ENCODE measurements at places on chromosomes 2 and 18.

DNA sequence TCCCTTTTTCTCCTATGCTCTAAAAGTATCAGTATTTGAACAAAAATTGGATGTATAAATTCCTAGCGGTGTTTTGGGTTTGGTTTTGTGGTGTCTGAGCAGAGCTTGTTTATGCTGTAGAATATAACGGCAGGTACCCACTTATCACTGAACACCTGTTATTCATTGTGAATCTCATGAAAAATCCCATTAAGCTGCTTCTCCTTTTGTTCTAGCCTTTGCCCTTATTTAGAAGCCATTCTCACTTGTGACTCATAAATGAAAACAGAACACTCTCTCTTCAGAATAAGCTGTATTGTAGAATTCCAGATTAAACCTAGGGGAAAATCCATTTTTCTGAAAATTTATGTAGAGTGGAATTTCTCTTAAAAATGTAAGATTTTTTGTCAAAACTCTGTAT lies 104.0 kb downstream of the PRPF40A start:
- no peak for DNase-seq
- no peak overlapping the region for H3K27ac ChIP-seq
- H3K4me3 ChIP-seq = no peak overlapping the region
- H3K36me3 ChIP-seq = peaks cover 24% of the 10 kb centered on the region
- H3K4me1 ChIP-seq = peaks cover 17% of the 10 kb centered on the region

GRCh38 chr18:31454066-31454708 lies 6.6 kb downstream of the DSG3 start:
- H3K4me1 ChIP-seq = no peaks in the 10 kb centered on the region
- H3K4me3 ChIP-seq = no peak overlapping the region

DNA sequence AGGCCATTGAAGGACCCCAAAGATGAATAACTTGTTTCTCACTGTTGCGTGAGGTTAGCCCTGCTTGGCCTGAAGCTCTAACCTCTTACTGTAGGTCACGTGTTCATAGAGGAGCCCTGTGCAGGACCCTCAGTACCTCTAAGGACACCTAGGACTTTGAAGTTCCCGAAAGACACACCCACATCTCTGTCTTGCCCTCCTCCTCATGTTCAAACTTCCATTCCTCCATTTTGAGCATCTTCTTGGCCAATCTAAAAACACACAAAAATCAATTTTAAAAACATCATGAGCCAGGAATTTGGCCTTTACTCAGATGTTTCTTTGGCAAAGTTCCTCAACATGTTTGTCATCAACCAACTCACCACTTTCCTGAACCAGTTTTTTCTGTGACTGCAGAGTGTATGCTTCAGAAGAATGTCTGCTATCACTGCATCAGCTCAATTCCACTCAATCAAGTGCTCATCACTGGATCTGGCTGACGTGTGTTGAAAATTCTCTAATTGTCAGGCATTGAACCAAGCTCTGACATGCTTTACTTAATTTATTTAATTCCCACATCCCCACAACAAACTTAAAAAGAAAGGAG lies 101.6 kb downstream of the AP1S3 start:
- no peak overlapping the region for H3K27ac ChIP-seq
- H3K36me3 ChIP-seq = no peaks in the 10 kb centered on the region
- DNase-seq = no peak
- H3K4me1 ChIP-seq = peaks cover 7% of the 10 kb centered on the region
- H3K27me3 ChIP-seq = no peaks in the 10 kb centered on the region

- H3K27me3 ChIP-seq = no peaks in the 10 kb centered on the region
- peaks cover 9% of the 10 kb centered on the region for H3K36me3 ChIP-seq
- peak overlapping the region; percentile 79 for H3K27ac ChIP-seq
These were observed 607 bp upstream of the TSN start for GRCh38 chr2:121754851-121755236.

- no peak overlapping the region for H3K4me3 ChIP-seq
- no peak overlapping the region for H3K27ac ChIP-seq
- no peaks in the 10 kb centered on the region for H3K4me1 ChIP-seq
- DNase-seq = no peak
These were observed 747.5 kb upstream of the ZEB2 start for GRCh38 chr2:145267451-145267850.

DNA sequence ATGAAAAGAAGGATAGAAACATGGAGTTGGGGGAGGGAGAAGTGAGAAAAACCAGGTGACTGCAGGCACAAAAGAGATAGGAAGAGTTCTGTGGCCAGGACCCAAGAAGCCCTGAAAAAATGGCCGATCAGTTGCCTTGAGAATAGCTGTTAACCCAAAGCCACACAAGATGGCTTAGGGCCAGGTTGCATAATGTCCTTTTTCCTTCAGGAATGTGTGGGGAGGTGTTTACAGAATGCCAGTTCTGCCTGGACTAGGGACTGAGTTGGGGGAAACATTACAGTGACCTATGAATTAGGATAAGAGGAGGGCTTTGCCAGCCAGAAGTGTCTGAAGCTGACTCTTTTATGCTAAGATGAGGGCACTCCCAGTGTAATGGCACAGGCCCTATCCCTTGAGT lies 17.1 kb downstream of the FAM110C start:
- H3K4me1 ChIP-seq = no peaks in the 10 kb centered on the region
- DNase-seq = no peak
- H3K4me3 ChIP-seq = no peak overlapping the region
- no peak overlapping the region for H3K27ac ChIP-seq
- no peaks in the 10 kb centered on the region for H3K36me3 ChIP-seq
- H3K27me3 ChIP-seq = peaks cover 50% of the 10 kb centered on the region

DNA sequence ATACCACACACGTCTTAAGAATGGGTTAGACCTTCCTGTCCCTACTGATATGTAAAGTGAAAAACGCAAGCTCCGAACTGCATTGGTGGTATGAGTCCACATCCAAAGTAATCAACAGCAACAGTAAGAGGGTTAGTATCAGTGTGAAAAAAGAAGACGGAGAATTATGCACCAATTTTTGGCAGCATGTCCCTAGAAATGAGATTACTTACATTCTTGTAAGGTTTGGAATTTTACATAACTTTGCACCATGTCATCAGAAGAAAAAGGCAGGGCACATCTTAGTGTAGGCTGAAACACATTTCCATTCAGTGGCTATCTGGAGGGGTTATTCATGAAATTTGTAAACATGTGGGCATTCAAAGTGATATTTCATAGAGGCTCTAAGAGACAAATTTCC lies 88.2 kb downstream of the LONRF2 start:
- no peaks in the 10 kb centered on the region for H3K27me3 ChIP-seq
- no peaks in the 10 kb centered on the region for H3K36me3 ChIP-seq
- no peak overlapping the region for H3K27ac ChIP-seq
- no peak overlapping the region for H3K4me3 ChIP-seq

All from left ventricle myocardium inferior (tissue), 1 donor.